ENCODE measurements at places on chromosomes 5 and 9.
A peak's percentile ranks its signal among the peaks of the same experiment; 100 is the strongest.

GRCh38 chr5:35861718-35862117, 5.0 kb downstream of the IL7R start:
- DNase-seq: no peak

- DNase-seq: no peak
These were observed 215.8 kb downstream of the CEMIP2 start for GRCh38 chr9:71552480-71552879.

DNA sequence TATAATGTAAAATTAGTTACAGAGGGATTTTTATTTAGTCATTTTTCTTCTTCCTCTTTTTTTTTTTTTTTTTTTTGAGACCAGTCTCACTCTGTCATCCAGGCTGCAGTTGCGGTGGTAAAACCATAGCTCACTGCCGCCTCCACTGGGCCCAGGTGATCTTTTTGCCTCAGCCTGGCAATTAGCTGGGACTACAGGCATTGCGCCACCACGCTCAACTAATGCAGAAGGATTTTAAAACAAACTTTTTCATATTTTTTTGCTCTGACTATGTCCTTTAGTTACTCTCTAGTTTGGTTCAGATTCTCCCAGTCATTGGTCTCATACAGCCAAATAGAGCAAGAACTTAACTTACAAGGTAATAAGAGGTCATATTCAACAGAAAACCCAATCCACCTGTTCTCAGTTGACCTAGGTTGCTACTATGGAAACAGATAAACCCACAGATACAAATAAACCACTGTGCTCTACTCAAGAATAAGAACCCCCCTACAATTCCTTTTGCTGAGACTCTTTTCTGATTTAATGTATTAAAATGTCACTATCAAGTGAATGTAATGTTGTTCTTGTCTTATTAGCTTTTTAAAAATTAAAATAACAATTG, 50.1 kb upstream of the TTC39B start:
- DNase-seq: peak; percentile 52

- DNase-seq: no peak
These were observed 100.5 kb downstream of the ENC1 start for GRCh38 chr5:74539986-74540385.

DNA sequence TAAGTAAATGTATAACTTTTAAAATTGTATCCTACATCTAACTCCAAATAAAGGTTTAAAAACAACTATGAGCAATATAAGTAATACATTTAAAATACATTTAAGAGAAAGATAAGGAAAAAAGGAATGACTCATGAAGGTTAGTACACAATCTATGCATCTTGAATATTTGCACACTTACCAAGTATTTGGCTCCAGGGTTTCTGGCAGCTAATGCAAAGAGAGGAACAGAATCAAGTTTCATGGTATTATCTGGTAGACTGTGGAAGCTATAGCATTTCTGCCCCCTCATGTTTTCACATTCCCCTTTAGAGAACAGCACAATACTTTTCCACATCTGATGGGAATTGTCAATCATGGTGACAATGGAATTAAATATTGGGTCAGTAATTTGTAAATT, 132.1 kb downstream of the COX7C start:
- DNase-seq: no peak

GRCh38 chr5:40904994-40905306, 4.3 kb upstream of the C7 start:
- no peak for DNase-seq

DNA sequence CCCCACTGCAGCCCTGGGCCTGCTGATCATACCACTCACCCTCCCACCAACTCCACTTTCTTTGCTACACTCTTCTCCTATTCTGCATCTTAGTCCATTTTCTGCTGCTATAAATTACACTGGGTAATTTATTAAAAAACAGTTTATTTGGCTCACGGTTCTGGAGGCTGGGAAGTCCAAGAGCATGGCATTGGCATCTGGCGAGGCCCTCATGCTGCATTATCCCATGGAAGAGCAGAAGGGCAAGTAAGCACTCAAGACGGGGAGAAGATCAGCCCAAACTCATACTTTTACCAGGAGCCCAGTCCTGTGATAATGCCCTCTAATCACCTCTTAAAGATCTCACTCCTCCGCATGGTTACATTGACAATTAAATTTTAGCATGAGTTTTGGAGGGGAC, 9.4 kb downstream of the GLIPR2 start:
- no peak for DNase-seq

DNA sequence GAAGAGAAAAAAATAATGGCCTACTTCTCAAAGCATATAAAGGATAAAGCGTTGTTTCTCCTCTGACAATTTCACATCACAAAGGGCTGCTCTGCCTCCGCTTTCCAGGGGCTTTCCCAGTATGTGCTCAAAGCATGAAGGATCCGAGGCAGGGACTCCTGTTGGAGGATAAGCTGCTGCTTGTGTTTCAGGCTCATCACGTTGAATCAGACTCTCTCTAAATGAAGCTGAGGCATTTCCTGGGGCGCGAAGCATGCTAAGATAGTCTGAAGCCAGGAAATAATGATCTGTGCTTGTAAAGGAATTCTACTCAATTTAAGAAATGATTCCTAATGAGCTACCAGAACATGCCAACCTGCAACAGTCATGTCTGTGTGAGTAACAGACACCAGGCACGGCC, 97.5 kb downstream of the MARCHF11 start:
- DNase-seq: no peak
